Activated CD4-positive, CD25-positive, alpha-beta regulatory T cell treated with anti-CD3 and anti-CD28 coated beads, Interleukin-2, amount 50 U/mL, for 72 hours (primary cell): ENCODE measurements at places on chromosomes 6 and 20.

DNA sequence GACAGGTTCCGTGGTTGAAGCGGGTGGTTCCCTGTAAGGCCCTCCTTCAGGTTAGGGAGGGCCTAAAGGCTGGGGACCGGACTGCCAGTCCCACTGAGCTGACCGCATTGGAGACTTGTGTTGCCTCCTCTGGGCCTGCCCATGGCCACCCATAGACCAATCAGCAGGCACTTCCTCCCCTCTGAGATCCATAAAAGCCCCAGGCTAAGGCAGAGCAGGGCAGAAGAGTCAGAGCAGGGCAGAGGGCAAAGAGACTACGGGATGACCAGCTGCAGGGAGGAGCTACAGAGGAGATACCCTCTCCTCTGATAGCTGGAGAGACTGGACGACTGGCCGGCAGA is 537.4 kb downstream of the TENT5A start:
- no peak for DNase-seq

DNA sequence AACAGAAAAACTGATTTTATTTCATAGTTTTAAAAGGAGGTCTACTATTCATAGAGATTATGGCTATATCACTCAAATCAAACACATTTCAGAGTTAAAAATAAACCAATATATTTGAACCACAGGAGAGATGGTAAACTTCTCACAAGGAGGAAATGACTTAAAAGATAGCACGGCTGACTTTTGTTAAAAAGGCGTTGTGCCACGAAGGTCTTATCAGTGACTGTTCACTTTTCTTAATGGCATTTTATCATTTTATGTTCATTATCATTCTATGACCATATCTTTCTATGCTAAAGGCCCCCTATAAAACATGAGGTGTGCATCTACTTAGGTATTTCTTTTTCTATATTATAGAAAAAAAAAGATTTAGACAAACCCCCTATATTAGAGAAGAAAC is 19.6 kb downstream of the ELOVL4 start:
- no peak for DNase-seq

- DNase-seq, result no peak
These were observed 311.3 kb downstream of the PRKN start for GRCh38 chr6:162416307-162416706.

DNA sequence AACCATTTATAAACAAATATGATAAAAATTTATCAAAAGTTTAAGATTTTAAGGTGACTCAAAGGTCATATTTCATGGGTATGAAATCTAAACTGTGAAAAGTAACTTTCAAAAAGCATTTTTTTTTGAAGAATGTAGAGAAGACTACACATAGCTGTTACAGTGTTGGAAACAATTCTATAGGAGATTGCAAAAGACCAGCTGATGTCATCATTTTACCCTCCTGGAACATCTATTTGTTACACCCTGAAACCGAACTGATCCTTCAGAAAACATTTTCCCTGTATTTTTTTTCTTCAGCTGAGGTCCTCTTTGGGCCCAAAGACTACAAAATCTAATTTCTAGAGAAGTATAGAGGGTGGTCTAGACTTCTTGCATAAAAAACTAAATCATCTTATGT is 297.5 kb upstream of the FERMT1 start:
- no peak for DNase-seq

GRCh38 chr6:140897349-140897748 is 1235.4 kb upstream of the GJE1 start:
- DNase-seq, result no peak
